Bronchus fibroblast of lung (primary cell): ENCODE measurements at places on chromosomes 6 and 20. TPM values are rescaled to one million over a fixed set of nuclear protein-coding genes. Genes with fewer than 3 reads are reported as not detected.

Gene SFTA2
- total RNA-seq: not detected in 2 replicates

Gene MAK
- total RNA-seq: 0.15 TPM in 1 of 2 replicates, not detected in the other

Gene FBXO30
- 2.8 and 3.7 TPM in 2 replicates for total RNA-seq

Gene SMIM13
- 4.5 and 5.4 TPM in 2 replicates for total RNA-seq

Gene LINC00237
- total RNA-seq: not detected in 2 replicates

Gene NKX2-2
- total RNA-seq: not detected in 2 replicates

Gene DDX43
- 0.15 and 0.84 TPM in 2 replicates for total RNA-seq

Gene ERVFRD-1
- not detected in 2 replicates for total RNA-seq

Gene RBPJL
- not detected in 2 replicates for total RNA-seq

Gene GSTA3
- not detected in 2 replicates for total RNA-seq

Gene DYNLT2
- 1.0 TPM in 2 replicates for total RNA-seq

Gene WFDC12
- not detected in 2 replicates for total RNA-seq

Gene SCUBE3
- total RNA-seq: 0.17 and 0.30 TPM in 2 replicates

Gene RNF144B
- 1.3 and 1.5 TPM in 2 replicates for total RNA-seq

Gene HEY2
- not detected in 2 replicates for total RNA-seq

Gene RPS10
- 4,034 and 4,340 TPM in 2 replicates for total RNA-seq

Gene TP53TG5
- total RNA-seq: not detected in 2 replicates

Gene HS3ST5
- total RNA-seq: not detected in 2 replicates

Gene C20orf144
- 0.30 and 0.84 TPM in 2 replicates for total RNA-seq

Gene COX4I2
- not detected in 2 replicates for total RNA-seq

Gene KHDC1L
- total RNA-seq: not detected in 2 replicates

Gene ETV7
- total RNA-seq: 0.30 TPM in 1 of 2 replicates, not detected in the other

Gene CCN6
- under 0.01 TPM in 1 of 2 replicates, not detected in the other for total RNA-seq

Gene GFRAL
- not detected in 2 replicates for total RNA-seq

Gene SLC35D3
- total RNA-seq: not detected in 2 replicates

Gene TMEM217
- total RNA-seq: 0.30 TPM in 1 of 2 replicates, not detected in the other

Gene WDR46
- 74.8 and 75.7 TPM in 2 replicates for total RNA-seq

Gene RSPH9
- total RNA-seq: 0.67 and 0.74 TPM in 2 replicates
